ENCODE measurements at places on chromosomes 12 and 14.

- DNase-seq = no peak
Measured at GRCh38 chr12:10113075-10113474, 14.3 kb upstream of the CLEC1A start.

DNA sequence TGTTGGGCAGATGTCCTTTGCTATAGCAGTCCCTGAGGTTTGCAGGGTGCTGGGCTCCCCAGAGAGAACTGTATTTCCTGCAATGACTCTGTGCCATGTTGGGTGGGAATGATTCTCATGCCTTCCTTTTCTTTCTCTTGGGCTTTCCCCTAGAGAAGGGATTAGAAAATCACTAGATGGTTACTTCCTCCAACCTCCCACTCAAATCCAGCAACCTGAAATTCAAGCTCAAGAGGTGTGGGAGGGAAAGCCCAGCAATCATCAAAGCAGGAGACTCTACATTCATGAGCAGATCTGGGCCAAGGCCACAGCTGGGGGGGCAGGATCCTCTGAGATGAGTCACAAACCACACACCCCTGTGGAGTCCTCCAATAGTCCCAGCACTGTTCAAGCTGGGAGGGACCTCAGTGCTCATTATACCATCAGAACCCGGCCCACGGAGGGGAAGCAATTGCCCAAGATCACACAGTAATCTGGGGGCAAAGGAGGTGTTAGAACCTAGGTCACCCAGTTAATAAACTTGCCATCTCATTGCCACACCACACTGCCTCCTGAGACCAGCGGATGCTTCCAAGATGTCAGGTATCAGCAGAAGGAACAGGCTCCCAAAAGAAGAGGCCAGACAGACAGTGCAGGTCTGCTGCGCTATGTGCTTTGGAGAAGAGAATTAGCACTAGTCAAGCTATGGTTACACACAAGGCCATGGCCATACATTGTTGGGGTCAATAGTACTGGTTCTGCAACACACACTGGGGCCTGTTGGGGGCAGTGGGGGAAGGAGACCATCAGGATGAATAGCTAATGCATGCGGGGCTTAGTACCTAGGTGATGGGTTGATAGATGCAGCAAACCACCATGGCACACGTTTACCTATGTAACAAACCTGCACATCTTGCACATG is 65.7 kb downstream of the TTC9 start:
- no peak for DNase-seq

DNA sequence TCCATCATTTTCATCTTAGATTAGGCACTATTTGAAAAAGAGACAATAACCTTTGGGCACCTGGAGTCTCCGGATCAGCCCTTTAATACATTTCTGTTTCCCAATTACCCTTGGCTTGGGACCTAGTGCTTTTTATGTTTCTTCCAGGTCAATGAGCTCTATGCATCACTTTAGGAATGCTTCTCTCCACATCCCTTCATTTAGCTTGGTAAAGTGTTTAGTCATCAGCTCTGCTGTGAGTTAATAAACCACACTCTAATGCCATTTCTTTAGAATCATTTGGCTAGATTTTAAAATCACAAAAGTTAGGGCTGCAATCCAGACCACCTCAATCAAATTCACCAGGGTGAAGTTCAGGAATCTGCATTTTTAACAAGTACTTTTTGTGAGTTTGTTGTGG is 41.7 kb downstream of the RASSF9 start:
- DNase-seq = no peak

GRCh38 chr14:98826618-98827017 is 445.4 kb downstream of the BCL11B start:
- no peak for DNase-seq

- DNase-seq = no peak
Measured at GRCh38 chr14:60212503-60213371, 36.3 kb upstream of the PPM1A start.

GRCh38 chr12:107373238-107373809 is 280.0 kb upstream of the CRY1 start:
- no peak for DNase-seq

GRCh38 chr12:68483592-68484383 is 126.9 kb upstream of the RAP1B start:
- no peak for DNase-seq

- no peak for DNase-seq
Measured at GRCh38 chr12:24719293-24719721, 229.6 kb downstream of the BCAT1 start.

GRCh38 chr12:90909069-90909770 is 45.8 kb downstream of the CCER1 start:
- DNase-seq = no peak

GRCh38 chr12:77591959-77592743 is 238.5 kb upstream of the NAV3 start:
- no peak for DNase-seq

DNA sequence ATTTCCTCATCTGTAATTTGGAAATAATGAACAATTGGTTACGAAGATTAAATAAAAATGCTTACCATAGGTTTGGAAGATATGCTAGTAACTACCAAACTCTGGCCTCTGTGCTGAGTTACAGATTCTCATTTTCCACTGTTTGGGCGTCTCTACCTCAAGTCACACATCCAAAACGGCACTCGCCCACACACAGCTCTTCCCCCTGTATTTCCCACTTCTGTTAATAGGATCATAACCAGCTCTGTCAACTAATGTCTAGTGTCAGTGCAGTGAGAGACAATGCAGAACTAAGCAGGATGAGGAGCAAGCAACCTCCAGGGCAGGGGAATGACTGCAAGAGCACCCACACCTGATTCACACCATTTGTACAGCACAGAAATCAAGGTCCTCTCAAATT is 10.9 kb upstream of the SYCP3 start:
- no peak for DNase-seq

DNA sequence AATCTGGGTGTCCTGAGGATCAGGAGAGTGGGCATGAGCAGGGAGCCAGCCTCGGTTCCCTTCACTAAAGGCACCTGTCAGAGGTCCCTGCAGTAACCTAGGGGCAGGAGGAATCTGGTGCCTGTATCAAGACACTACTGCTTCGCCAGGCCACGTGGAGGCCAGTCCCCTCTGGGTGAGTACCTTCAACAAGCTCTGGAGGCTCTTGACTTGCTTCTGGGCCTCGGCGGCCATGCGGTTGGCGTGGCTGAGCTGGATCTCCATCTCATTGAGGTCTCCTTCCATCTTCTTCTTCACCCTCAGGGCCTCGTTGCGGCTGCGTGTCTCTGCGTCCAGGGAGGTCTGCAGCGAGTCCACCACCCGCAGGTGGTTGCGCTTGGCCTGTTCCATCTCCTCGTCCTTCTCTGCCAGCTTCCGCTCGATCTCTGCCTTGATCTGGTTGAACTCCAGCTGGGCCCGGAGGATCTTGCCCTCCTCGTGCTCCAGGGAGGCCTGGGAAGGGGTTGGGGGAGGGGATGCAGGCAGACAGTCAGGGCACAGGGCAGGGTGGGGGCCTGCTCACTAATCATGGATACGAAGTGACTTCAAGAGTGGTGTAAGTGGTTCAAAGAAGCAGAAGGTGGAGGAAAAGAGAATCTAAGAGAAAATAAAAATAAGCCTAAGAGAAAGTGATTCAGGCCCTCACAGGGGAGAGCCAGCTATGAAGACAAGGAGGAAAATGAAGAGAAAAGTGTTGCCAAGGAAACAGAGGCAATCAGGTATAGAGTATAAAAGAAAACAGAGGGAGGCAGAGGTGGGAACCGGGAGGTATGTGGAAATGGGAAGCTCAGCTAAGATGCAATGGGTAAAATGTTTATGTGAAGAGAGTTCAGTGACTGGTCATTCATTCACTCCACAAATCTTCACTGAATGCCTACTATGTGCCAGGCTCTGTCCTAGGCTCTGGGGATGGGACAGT is 8.0 kb upstream of the MYH6 start:
- DNase-seq = no peak

DNA sequence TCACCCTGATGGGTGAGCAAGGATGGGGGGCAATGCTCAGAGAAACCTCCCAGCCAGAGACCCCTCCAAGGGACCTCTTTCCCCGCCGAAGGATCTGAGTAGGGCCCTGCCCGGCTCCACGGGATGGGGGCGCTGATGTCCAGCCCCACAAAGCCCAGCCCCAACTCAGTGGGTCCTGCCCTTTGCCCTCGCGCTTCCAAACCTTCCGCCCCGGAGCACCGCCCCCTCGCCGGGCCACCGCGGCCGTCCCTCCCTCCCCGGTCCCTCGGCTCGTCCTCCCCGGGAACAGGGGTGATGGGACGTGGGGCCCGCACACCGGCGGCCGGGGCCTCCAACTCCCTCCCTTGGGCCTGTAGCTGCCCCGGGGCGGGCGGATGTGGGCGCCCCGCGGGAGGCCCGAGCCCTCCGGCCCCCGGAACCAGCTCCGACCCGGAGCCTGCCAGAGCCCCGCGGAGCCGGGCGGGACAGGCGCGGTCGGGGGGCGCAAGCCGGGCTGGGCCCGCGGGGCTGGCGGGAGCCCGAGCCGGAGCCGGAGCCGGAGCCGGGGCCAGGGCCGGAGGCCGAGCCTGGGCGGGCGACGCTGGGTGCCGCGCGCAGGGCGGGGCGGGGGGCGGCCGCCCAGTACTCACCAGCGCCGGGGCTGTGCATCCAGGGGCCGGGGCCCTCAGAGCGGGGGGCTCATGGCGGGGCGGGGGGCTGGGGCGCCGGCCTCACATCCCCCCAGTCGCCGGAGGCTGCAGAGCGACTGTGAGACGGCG is 386 bp downstream of the HDAC7 start:
- DNase-seq = peak; percentile 91

DNA sequence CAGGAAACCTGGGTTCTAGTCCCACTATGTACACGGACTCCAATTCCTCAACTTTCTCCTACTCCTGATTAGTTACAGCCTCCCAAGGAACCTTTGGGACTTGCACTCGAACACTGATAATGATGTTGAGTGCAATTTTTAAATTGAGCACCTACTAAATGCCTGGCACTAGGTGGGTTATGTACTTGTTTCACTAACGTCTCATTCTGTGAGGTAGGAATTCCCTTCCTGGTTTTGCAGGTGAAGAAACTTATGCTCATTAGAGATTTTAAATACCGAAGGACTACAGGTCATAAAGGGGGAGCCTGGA is 536 bp downstream of the PARPBP start:
- no peak for DNase-seq

DNA sequence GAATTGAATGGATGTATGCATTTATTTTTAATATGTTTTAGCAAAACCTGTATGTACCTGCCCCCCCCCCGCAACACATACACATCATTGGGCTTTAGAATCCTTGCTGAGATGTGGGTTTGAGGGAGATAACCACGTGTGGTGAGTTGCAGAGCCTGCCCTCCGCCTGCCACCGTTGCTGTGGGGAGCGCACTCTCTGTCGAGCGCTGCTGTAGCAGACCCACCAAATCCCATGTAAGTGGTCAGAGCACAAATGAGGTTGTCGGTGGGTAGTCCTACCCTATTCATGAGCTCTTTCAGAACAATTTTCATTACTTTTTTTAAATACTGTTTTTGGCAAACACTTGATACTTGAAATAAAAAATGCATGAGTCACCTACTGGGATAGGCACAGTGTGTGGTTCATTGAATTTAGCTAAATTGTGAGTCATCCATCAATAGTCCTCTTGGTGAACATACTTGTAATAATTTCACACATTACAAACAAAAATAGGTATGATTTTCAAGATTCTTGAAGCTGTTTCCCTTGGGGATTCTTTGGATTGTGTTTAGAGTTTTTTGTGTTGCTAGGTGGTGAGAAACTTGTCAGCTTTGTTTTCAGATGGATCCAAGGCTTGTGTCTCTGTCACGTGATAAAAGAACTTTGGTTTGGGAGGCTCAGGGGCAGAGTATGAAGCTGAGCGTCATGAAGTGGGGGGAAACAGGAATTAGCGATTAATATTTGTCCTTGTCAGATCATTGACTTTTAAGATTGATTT is 107.6 kb downstream of the PTCSC3 start:
- DNase-seq = no peak

GRCh38 chr14:37602605-37603453 is 7.4 kb downstream of the TTC6 start:
- DNase-seq = no peak

GRCh38 chr12:70756791-70757190 is 119.6 kb upstream of the PTPRB start:
- DNase-seq = no peak

DNA sequence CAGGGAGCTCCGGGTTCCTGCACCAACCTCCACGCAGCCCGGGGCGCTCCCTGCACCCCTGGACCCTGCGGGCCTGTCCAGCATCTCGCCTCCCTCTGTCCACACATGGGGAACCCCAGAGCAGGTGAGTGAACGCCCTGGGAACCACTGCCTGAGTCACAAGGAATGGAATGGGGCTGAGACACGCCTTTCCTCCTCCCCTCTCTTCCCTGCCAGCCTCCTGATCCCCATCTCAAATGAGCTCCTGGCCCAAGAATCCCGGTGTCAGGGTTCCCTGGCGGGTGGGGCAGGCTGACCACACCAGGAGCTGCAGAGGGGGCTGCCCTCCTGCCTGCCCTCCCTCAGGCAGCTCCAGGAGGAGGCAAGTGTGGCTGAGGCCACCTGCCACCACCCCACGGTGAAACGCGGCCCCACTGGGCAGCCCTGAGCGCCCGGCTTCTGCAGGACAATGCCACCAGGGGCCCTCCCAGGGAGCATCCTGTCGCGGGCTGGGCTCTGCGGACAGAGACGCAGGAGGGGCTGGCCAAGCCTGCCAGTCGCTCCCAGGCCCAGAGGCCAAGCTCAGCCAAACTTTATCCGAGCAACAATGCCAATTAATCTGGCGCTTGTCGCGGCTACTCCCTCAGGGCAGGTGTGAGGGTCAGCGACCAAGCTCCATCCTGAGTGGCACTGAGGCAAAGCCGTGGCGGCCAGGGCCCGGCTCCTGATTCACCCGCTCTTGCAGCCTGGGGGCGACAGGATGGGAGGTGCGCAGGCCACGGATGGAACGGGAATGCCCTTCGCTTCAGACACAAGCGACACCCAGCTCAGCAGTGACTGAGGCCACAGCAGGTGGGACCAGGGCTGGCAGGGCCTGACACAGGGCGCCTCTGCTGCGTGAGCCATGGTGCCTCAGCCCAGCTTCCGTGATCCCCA is 44.3 kb downstream of the GALNT9 start:
- no peak for DNase-seq

GRCh38 chr14:70836946-70837345 is 27.6 kb upstream of the MAP3K9 start:
- no peak for DNase-seq

GRCh38 chr12:50589650-50590435 is 85.1 kb downstream of the DIP2B start:
- no peak for DNase-seq

DNA sequence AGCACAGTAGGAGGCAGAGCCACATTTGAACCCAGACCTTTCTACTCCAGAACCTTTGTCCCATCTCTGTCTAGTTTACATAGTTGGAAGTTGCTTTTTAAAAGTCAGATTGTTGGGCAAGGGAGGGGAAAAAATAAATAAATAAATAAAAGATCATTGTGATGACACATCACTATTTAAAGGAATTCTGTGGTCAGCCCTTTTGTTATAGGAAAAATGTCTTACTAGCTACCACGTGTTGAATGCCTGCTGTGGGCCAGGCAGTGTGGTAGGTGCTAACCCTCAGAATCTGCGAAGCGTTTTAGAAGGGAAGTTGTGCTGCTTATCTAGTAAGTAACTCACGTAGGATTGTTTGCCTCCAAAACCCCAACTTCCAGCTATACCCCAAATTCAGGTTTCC is 62.3 kb downstream of the BHLHE41 start:
- no peak for DNase-seq
